Cortex of kidney (tissue), 1 donor: ENCODE measurements at places on chromosomes 1 and 21.

- no peak for DNase-seq
Measured at GRCh38 chr1:52240592-52241210, 98.8 kb downstream of the ZFYVE9 start.

DNA sequence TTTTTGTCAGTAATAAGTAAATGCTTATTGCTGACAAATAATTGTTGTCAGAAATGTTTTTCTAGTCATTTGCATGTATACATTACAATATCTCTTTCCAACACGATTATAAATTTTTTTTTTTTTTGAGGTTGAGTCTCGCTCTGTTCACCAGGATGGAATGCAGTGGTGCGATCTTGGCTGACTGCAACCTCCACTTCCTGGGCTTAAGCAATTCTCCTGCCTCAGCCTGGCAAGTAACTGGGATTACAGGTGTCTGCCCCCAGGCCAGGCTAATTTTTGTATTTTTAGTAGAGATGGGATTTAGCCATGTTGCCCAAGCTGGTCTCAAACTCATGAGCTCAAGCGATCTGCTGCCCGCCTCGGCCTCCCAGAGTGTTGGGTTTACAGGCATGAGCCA, 72.0 kb upstream of the ATF3 start:
- DNase-seq = no peak

DNA sequence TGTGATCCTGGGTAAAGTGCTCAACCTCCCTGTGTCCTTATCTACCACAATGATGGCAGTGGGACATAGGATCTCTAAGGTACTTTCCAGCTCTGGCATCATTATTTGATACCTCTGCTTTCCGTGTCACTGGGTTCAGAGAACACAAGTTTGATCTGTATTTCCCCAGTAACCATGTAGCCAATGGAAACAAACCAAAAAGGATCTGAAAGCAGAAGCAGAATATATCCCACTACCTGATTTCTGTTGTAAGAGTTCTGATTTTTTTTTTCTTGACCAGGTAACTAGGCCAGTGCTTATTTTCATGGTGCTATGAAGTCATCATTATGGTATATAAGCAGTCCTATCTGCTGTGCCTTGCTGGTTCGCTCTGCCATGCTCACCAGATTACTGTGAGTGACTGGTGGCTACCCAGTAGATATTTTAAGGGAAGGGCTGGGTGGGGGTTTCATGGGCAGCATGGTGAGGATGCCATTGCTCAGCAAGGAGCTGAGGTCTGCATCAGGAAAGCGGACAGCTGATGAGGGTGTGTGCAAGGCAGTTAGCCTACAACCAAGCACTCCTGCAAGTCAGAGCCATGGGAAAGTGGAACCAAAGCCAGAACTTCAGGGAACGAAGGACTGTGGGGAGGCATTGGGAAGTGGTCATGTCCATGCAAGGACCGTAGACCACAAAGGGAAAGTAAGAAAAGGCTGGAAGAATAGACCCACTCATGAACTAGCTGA, 104.9 kb upstream of the EDEM3 start:
- DNase-seq = no peak

DNA sequence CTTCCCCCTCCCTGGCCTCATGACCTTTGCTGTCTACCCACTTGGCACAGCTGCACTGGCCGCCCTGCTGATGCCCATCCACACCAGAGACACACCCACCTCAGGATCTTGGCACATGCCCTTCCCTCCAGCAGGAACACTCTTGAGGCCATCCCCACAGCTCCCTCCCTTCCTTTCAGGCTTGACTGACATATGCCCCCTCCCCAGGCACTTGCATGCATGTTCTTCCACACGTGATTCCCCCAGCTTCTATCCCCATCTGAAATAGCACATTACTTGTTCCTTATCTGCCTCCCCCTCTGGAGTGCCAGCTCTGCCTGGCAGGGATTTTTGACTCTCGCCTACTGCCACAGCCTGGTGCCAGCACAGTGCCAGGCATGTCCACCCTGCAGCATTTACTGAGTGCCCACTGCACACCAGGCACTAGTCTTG, 98.5 kb upstream of the SLC25A33 start:
- no peak for DNase-seq

- no peak for DNase-seq
Measured at GRCh38 chr1:19014765-19015164, 58.3 kb upstream of the IFFO2 start.

DNA sequence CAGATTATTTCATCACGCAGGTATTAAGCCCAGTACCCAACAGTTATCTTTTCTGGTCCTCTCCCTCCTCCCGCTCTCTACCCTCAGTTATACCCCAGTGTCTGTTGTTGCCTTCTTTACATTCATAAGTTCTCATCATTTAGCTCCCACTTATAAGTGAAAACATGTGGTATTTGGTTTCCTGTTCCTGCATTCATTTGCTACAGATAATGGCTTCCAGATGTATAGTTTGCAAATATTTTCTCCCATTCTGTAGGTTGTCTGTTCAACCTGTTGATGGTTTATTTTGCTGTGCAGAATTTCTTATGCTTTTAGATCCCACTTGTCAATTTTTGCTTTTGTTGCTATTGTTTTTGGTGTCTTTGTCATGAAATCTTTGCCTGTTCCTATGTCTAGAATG, 21.1 kb upstream of the KCNH1 start:
- DNase-seq = no peak

DNA sequence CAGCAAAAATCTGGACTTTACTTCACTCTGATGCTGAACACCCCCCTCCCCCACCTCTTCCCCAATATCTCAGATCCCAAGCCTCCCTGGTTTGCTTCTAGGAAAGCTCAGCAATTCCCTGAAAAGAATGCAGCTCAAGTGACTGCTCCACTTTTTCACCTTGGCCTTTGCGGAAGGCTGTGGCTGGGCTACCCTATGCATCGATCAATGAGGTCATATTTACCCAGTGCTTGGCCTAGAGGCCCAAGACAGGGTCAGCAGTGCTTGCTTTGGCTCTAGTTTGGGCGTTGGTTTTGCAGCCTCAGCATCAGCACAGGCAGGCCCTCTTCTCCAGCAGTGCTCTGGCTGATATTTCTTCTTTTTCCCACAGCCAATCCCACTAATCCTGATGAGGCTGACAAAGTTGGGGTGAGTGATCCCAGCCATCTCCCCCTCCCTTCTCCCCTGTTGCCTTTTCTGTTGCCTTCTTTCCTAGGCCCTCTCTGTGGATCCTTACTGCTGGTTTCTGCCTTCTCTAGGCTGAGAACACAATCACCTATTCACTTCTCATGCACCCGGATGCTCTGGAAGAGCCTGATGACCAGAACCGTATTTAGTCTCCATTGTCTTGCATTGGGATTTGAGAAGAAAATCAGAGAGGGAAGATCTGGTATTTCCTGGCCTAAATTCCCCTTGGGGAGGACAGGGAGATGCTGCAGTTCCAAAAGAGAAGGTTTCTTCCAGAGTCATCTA, 14.2 kb downstream of the FCGR2B start:
- no peak for DNase-seq

GRCh38 chr1:78722521-78722920, 72.9 kb downstream of the IFI44 start:
- no peak for DNase-seq

DNA sequence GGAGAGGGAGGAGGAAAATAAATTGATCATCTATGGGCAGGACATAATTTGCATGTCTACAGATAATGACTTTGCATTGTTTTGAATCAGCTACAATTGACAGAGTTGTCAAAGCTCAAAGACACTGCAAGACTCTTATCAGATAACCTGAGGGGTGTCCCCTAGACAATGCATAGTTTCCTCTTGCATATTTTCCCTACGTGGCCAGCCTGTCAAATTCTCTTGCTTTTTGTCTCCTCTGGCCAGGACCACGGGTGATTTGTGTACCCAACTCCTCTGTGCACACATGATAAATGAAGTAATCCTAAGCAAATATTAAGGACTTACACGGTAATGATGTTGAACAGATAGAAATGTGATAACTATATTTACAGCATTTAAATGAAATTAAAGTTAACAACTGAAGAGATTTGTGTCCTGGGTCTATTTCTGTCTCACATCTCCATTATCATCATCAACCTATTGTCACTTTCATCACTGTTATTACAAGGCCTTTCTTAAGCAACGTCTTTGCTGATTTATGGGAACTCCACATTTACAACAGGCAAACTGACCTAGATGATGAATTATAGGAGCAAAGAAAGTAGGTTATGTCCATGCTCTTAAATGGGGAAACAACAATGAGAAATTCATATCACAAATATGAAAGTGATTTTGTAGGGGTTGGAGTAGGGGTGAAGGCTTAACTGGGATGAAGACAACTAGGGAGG, 18.8 kb downstream of the BATF3 start:
- no peak for DNase-seq

GRCh38 chr1:226609836-226610455, 61.4 kb downstream of the STUM start:
- DNase-seq = no peak

- DNase-seq = no peak
Measured at GRCh38 chr1:223364685-223365382, 858 bp upstream of the SUSD4 start.

DNA sequence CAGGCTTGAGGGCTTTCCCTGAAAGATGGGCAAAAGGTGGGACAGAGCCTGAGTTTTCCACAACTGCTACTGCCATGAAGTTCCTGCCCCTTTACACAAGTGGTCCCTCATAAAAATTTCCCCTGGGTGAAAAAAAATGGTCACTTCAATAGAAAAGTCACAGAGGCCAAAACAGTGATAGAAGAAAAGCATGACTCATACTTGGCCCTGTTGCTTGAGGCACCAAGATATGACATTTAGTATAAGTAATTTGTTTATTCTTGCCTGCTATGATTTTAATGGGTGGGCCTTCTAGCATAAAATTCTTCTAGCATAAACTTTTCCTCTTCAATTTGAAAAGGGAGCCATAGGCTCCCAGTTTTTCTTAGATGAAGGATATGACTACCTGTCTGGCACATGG, 280.2 kb downstream of the DPYD start:
- DNase-seq = no peak

DNA sequence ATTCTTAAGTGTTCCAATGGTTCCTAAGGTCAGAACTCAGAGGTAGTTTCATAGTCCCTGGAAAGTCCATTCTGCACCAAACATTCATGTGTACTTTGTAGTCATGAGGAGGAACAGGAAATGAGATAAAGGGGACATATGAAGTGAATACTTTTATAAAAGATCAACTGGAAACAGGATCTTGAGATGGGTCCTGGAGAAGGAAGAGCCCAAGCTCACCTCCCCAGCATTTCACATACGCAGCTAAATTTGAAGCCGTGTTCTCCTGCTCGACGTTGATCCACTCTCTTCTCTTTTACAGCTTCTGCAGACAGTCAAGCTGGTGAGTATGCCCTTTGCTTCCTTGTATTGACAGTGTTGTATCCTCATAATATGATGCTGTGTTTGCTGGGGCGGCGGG, 429 bp downstream of the FCGR2A start:
- no peak for DNase-seq

- DNase-seq = no peak
Measured at GRCh38 chr1:157279138-157279801, 141.1 kb upstream of the ETV3 start.

- DNase-seq = no peak
Measured at GRCh38 chr1:69073176-69073575, 494.5 kb upstream of the LRRC7 start.

- DNase-seq = no peak
Measured at GRCh38 chr1:180040034-180040433, 85.4 kb downstream of the CEP350 start.

DNA sequence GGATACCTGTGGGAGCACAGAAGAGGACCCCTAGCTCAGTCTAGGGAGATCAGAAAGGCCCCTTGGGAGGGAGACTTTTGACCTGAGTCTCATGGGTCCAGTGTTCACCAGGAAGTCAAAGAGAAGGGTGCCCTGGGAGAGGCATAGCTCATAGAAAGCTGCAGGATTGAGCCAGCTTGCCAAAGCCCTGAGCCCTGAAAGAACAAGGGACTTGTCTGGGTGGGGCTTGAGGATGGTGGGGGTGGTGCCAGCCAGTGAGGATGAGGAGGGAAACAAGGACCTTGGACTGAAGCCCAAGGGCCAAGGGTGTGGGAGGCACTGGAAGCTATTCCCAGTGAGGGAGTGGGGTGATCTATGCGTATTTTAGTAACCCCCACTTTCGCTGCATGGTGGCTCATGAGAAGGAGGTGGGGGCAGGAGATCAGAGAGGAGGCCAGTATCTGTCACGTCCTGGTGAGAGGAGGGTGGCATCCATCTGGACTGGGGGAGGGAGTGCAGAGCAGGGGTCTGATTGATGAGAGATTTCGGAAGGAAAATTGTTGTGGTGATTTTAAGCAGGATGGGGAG, 28.4 kb downstream of the DMBX1 start:
- DNase-seq = no peak

DNA sequence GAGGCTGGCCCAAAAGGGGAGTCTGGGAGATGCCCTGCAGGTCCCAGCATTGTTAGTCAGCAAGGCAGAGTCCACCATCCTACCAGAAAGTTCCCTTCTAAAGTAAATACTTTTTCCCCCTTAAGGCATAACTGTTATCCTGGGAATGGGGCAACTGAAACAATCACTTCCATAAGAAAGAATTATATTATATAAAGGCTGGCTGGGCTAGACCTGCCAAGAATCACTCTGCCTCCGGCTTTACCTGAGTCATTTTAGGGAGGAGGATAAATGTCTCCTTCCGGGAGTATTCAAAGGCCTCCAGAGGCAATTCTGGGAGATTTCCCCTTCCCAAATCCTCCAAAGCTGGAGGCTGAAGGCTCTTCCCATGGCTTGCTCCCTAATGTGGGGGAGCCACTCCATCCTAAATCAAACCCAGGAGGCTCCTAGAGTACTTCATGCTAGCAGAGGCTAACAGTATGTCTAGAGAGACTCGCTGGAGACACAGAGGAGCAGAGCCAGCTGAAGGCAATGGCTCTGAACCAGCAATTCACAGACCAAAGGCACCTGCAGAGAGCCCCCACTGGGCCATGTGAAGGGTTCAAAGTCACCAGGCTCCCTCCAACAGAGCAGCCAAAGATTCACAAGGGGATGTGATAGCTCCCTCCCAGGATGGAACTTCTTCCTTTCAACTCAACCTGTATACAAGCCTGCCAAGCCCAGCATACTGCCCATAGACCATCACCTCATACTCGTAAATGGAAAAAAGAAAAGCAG, 116.0 kb downstream of the ASTN1 start:
- no peak for DNase-seq

DNA sequence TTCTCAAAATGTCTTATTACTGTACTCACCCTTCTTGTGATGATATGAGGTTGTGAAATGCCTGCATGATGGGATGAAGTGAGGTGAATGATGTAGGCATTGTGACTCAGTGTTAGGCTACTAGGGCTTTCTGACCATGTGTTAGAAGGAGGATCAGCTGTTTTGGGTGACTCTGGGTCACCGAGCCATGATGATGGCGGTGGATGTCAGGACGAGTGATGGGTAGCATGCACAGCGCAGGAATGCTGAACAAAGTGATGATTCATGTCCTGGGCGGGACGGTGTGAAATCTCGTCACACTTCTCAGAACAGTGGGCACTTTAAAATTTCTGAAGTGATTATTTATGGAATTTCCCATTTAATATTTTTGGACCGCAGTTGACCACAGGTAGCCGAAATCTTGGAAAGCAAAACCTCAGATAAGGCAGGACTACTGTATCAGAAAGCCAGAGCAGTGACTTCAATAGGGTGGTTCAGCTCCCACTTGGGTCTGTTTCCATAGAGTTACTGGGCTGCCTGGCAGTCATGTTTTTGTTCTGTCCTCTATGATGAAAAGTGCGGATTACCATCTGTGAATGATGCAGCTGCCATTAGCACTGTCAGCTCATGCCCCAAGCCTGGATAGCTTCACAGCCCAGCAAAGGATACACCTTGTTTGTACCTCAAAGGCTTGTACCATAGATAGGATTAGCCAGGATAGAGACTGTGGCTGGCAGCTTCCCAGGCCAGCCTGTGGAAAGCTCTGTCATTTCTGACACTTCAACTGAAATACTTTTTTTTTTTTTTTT, 26.6 kb downstream of the IL6R start:
- no peak for DNase-seq
